Osteocyte (in vitro differentiated cells): ENCODE measurements at places on chromosomes 6 and 20.

GRCh38 chr6:79711167-79711566 lies 80.0 kb downstream of the SH3BGRL2 start:
- no peak for DNase-seq

GRCh38 chr6:163147994-163148393 lies 266.5 kb upstream of the QKI start:
- DNase-seq: no peak

DNA sequence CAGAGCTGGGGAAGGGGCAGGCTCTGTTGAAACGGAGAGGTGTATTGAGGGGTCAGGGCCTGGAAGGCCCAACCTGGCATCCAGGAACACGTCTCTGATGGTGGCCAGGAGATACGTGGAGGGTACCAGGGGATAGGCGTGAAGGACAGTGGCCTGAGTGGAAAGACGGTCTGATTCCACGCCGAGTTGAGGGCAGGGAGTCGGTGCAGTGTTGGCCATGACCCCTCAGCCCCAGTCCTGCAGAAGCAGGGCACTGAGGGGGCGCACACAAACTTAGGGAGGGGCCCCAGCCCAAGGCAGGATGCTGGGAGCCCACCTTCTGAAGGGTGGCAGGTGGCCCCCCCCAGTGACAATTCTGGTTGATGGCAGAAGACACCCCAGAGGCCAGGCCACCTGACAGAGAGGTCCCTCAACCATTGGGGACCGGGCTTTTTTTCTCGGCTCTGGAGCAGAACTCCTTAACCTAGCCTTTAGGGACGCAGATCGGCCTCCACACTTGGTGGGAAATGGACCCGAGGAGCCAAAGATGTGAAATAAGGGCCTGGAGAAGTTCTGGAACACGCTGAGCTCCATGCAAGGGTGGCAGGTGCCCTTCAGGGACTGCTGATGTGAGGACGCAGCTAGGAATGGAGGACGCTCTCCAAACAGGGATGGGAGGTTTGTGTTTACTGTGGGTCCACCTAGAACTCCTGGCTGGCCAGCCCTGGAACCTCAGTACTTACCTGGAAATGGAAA lies 91.0 kb downstream of the TMEM242 start:
- DNase-seq: no peak

DNA sequence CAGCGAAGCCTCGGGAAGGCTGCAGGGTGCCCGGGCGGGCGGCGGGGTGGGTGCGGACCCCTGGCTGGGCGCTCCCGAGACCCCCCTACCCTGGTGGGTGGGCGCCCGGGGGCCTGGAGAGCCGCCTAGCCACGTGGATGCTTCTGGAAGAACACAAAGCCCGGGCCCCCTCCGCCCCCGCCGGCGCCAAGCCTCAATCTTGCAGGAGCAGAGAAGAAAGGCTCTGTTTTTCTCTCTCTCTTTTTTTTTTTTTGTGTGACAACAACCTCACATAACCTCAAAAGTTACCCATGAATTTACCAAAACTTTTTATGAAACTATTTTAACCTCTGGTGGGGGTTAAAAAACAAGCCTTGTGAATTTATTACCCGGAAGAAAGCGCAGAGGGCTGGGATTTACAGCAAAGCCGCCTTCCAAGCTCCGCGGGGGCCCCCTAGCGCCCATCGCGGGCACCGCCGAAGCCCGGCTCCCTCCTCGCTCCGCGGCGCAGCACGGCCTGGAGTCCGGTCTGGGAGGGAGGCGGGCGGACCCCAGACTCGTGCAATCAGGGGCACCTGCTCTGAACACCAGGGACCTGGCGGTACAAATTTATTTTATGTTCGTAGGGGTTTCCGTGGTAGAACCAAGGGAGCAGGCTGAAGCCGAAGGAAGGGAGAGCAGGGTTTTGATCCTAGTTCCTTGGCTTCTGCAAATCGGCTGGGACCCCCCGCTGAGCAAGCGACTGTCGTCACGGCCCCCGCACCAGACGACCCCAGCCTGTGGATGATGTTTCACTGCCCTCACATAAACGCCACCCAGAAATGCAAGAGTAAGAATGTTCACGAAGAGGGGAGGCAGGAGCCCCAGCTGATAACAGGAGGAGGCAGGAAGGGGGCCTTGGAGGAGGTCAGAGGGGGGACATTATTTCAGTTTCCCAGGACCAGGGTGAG lies 58.9 kb downstream of the ZNF831 start:
- DNase-seq: peak; percentile 94

DNA sequence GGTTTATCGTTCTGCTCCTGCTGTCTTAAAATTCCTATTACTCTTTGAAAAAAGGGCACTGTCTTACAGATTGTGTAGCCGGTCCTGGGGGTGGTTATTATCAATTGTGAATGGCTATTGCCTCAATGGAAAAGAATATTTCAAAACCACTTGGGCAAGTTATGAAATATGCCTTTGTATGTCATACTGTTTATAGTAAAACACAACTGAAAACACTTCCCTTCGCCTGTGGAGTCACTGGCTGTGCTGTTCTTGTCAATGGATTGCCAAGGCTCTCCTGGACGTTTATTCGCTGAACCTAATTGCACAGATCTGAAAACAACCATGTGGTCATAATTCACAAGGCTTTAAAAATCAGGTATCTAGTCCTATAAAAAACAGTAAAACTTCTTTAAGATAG lies 47.8 kb upstream of the TAGAP start:
- DNase-seq: peak; percentile 38

DNA sequence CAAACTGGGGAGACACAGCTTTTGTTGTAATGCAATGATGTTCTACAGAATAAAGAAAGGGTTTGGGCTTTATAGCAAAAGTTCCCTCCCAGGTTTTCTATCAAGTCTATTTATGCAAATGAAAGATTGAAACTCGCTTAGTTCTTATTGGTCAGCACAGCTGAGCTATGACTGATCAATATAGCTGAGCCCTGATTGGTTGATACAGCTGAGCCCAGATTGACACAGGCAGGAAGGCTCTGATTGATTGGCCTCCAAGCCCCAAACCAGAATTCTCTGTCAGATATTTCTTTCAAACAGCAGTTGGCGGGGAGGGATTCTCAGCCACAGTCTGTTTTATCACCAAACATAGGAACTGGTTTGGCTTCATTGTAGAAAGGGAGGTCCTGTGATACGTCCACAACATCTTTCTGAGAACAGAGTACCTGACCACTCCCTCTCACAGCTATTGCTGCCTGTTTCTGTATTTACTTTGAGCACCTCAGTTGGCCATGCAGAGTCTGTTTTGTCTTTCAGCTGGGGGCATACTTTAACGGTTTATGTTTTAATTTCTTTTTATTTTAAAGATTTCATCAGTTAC lies 223.5 kb downstream of the PACRG start:
- DNase-seq: no peak

DNA sequence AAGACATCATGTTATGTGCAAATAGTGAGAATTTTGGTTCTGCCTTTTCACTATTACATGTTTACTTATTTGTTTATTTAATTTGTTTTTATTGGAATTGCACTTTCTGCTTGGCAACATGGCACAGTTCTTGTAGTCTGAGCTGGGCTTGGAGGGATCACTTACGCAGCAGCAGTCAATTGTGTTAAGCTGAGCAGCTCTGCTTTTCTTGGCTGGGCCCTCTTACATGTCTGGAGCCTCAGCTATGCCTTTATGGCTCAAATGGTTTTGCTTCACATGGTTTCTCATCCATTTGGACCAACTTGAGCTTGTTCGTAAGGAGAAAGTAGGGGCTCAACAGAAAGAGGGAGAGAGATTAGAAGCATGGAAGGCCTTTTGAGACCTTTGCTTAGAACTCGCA lies 327.5 kb upstream of the EPHA7 start:
- DNase-seq: no peak

DNA sequence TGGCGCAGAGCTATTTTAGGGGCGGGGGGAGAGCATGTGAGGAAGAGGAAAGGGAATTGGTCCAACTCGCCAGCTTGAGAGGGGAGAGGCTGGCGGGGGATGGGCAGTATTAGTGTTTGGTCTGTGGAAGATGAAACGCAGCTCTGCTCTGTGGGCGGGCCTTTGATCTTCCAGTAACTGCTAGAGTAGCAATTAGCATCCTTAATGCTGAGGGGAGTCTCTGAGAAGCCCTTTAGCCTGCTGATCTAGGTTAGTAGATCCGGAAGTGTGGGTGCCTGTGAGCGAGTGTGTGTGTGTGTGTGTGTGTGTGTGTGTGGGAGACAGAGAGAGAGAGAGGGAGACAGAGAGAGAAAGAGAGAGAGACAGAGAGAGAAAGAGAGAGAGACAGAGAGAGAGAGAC lies 117.2 kb upstream of the BACH2 start:
- no peak for DNase-seq

- DNase-seq: no peak
Measured at GRCh38 chr20:62898093-62898964, 28.0 kb downstream of the DIDO1 start.

GRCh38 chr6:347232-347631 lies 44.3 kb upstream of the IRF4 start:
- DNase-seq: no peak

DNA sequence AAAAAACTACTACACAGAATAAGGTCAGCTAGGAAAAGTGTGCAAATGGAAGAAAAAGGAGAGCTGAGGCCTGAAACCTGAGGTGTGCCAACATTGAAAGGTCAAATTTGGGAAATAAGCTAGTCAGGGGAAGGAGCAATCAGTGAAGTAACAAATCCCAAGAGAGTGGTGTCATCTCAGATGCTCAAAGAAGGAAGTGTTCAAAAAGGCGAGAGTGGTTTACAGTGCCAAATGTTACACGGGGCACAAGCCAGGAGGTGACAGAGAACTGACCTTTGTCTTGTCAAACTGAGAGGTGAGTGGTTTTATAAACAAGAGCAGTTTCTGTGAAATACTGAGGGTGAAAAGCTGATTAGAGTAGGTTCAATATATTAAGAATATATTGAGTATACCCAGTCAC lies 83.0 kb upstream of the TCF21 start:
- no peak for DNase-seq

DNA sequence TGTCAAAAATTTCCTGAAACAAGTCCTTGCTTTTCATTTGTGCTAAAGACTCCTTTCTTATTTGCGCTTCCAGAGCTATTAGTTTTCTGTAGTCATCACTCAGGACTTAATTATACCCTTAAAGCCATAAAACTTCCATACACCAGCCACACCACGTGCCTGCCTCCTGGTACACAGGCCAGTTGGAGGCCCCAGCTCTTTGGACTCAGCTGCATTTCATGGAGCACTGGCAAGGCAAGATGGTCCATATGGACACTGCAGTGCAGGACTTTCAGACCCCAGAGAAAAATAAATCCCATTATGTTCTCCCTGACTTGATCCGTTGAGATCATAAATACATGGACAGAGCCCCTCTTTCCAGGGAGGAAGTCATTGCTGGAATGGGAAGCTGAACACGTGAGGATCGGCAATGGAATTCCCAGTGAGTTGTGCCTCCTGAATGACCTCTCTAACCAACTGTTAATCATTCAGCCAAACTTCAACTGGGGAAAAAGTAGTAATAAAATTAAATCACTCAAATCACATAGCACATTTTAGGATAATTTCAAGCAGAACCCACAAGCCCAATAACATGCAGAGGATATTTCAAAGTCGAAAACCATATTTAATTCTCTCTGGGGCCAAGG lies 173.1 kb downstream of the HACE1 start:
- no peak for DNase-seq

GRCh38 chr6:12334526-12335130 lies 44.5 kb downstream of the EDN1 start:
- no peak for DNase-seq

DNA sequence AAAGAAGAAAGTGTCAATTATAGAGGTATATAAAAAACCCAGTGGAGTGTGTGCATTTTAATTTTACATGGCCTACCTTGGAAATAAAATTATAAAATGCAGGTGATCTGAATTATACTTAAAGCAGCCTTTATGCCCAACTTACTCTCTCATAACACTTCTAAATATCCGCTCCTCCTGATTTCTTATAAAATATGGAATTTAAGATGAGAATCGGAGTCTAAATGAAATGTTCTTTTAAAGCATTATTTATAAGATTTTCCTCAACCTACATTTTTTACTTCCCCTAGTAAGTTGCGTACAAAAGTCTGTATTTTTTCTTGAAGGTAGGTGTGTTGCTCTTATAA lies 3.5 kb downstream of the CITED2 start:
- no peak for DNase-seq
